HFFc6 (cell line): ENCODE measurements at places on chromosomes 2 and 18. TPM values are rescaled to one million over a fixed set of nuclear protein-coding genes. Genes with fewer than 3 reads are reported as not detected.

- H3K4me3 ChIP-seq = peak overlapping the region; percentile 68
- H3K4me1 ChIP-seq = peaks cover 73% of the 10 kb centered on the region
- DNase-seq = no peak
- H3K27me3 ChIP-seq = peaks cover 4% of the 10 kb centered on the region
- peak overlapping the region; percentile 74 for H3K27ac ChIP-seq
- peaks cover 57% of the 10 kb centered on the region for H3K36me3 ChIP-seq
These were observed 23.3 kb downstream of the KLF7 start for GRCh38 chr2:207142461-207142860.

DNA sequence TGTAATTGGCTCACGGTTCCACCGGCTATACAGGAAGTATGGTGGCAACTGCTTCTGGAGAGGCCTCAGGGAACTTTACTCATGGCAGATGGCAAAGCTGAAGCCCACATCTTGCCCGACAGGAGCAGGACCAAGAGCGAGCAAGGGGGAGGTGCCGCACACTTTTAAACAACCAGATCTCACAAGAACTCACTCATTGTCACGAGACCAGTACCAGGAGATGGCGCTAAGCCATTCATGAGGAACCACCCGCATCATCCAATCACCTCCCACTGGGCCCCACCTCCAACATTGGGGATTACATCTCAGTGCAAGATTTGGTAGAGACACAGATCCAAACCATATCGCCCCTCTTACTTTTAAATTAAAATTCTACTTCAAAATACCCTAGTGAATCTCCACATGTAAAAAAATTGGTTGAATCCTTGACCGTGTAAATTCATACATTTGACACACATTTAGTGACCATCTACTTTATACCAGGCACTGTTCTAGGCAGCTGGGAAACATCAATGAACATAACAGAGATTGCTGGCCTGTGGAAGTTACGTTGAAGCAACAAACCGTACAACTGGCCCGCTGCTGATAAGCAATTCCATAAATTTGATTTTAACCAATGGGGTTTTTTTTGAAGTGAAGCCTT lies 87.6 kb downstream of the ALPK2 start:
- peaks cover 14% of the 10 kb centered on the region for H3K27me3 ChIP-seq
- peak overlapping the region; percentile 93 for H3K27ac ChIP-seq
- H3K4me1 ChIP-seq = peaks cover 68% of the 10 kb centered on the region
- peaks cover 64% of the 10 kb centered on the region for H3K36me3 ChIP-seq

Gene ASPRV1
- not detected in 2 replicates for total RNA-seq

DNA sequence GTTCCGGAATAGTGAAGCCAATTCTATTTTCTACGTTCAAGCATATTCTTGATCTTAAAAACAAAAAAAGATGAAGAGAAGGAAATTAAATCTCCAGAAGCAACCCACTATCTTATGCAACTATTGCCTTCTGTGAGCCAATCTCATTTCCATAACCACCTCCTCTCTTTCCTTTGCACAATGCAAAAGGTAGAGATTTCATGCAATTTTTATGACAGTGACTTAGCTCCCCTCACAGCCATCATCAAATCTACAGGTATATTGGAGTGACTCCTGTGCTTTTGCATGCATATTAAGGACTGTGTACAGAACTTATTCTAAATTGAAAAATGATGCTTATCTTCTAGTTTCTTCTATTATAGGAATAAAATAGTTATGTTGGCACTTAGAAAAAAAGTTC lies 191.8 kb downstream of the DCC start:
- H3K4me3 ChIP-seq = no peak overlapping the region
- no peaks in the 10 kb centered on the region for H3K36me3 ChIP-seq
- no peaks in the 10 kb centered on the region for H3K27me3 ChIP-seq
- DNase-seq = no peak
- H3K27ac ChIP-seq = no peak overlapping the region
- no peaks in the 10 kb centered on the region for H3K4me1 ChIP-seq

- DNase-seq = peak; percentile 79
- H3K4me3 ChIP-seq = no peak overlapping the region; the same call in 1 of the 2 replicates
- peaks cover 21% of the 10 kb centered on the region for H3K4me1 ChIP-seq
- H3K36me3 ChIP-seq = no peaks in the 10 kb centered on the region
These were observed 42.0 kb downstream of the ZFP36L2 start for GRCh38 chr2:43184339-43184895.

DNA sequence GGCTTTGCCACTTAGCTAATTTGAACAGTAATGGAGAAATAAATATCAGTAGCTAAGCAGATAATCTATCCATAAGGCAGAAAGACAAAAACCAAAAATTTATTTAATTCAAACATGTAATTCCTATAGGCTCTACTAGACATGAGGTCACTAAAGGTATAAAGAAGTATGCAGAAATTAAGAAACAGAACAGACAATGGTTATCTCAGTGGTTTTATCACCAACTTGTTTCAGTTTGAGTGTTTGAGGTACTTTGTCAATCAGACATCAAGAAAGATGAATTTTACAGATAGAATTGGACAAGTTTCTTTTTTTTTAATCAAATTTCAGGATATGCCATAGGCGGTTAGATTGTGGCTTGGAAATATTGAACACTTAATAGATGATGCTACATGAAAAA lies 67.4 kb upstream of the ZEB2 start:
- no peak for DNase-seq
- H3K4me1 ChIP-seq = peaks cover 26% of the 10 kb centered on the region
- peaks cover 6% of the 10 kb centered on the region; the same call in 1 of the 2 replicates for H3K36me3 ChIP-seq
- H3K4me3 ChIP-seq = no peak overlapping the region
- H3K27ac ChIP-seq = no peak overlapping the region

GRCh38 chr2:75495862-75496261 lies 64.9 kb downstream of the EVA1A start:
- H3K27ac ChIP-seq = no peak overlapping the region
- no peak overlapping the region; the same call in 1 of the 2 replicates for H3K4me3 ChIP-seq
- H3K36me3 ChIP-seq = peaks cover 51% of the 10 kb centered on the region

- H3K4me3 ChIP-seq = peak overlapping the region; percentile 73
- DNase-seq = peak; percentile 42
- H3K27ac ChIP-seq = no peak overlapping the region
- H3K36me3 ChIP-seq = no peaks in the 10 kb centered on the region
These were observed 35.4 kb upstream of the EN1 start for GRCh38 chr2:118882693-118883336.

GRCh38 chr2:227880460-227880859 lies 9.0 kb downstream of the DAW1 start:
- H3K27ac ChIP-seq = no peak overlapping the region
- H3K27me3 ChIP-seq = peaks cover 2% of the 10 kb centered on the region
- DNase-seq = no peak
- no peak overlapping the region for H3K4me3 ChIP-seq
- H3K36me3 ChIP-seq = 0 out of 2 replicates have a peak, but pooled peaks cover 2% of the 10 kb centered on the region

DNA sequence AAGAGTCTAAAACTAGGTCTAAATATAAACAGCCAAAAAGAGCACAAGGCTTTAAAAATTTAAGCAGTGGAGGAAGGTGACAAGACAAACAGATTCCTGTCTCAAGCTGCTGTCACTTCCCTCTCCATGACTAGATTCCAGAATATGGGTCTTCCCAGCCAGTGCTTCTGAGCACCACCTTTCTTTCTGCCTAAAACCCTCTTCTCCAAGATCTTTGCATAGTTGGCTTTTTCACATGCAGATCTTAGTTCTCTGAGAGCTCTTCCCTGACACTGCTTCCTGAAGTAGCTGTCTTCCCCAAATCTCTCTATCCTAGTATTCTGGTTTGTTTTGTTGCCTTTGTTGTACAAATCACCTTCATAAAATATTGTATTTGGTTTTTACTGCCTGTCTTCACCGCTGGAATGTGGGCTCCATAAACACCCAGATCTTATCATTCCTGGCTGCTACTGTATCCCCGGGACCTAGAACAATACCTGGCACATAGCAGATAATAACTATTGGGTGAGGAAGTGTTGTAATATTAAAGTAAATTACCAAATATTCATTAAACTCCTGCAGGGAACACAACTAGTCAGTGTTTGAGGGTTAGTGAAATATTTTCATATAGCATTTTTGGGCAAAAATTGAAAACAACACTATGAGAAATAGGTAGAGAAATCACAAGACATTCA lies 150.2 kb downstream of the CCDC85A start:
- H3K4me1 ChIP-seq = peaks cover 27% of the 10 kb centered on the region
- no peak overlapping the region for H3K27ac ChIP-seq
- H3K36me3 ChIP-seq = no peaks in the 10 kb centered on the region
- H3K4me3 ChIP-seq = no peak overlapping the region

Gene PCARE
- not detected in 3 replicates for total RNA-seq

DNA sequence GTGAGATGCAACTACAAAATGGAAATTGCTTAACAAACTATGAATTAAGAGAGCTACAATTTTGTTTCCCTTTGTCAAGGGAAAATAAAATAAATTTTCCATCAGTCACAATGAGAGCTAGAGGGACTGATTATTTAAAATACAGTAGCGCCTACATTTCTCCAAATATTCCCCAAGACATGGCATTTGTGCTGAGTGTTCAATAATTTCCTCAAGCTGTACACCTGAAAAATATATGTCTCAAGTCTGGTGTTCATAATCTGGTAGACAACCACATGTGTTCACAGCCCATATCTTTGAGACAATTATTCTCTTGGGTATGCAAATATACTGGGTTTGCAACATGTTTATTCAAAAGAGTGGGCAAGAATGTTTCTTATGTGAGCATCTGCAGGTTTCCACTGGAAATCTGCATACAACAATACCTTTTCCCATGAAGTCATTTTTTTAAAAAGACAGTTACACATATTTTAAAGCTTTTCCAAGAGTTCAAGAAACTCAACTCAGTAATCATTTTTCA lies 240.1 kb upstream of the VRK2 start:
- no peaks in the 10 kb centered on the region for H3K36me3 ChIP-seq
- H3K27me3 ChIP-seq = peaks cover 4% of the 10 kb centered on the region
- DNase-seq = no peak
- no peak overlapping the region for H3K27ac ChIP-seq
- no peaks in the 10 kb centered on the region for H3K4me1 ChIP-seq

DNA sequence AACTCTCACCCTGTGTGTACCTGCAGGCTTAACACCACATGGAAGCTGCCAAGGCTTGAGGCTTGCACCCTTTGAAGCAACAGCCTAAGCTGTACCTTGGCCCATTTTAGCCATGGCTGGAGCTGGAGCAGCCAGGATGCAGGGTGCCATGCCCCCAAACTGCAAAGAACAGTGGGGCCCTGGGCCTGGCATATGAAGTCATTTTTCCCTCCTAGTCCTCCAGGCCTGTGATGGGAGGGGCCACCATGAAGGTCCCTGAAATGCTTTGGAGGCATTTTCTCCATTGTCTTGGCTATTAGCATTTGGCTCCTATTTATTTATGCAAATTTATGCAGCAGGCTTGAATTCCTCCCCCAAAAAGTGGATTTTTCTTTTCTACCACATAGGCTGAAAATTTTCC lies 238.4 kb downstream of the CDCA7 start:
- H3K36me3 ChIP-seq = peaks cover 16% of the 10 kb centered on the region
- peaks cover 23% of the 10 kb centered on the region for H3K27me3 ChIP-seq
- DNase-seq = no peak
- no peak overlapping the region for H3K4me3 ChIP-seq
- H3K27ac ChIP-seq = no peak overlapping the region
- H3K4me1 ChIP-seq = peaks cover 31% of the 10 kb centered on the region

Gene ALLC
- not detected in 3 replicates for total RNA-seq

Gene UGT1A1
- not detected in 2 replicates for total RNA-seq

GRCh38 chr2:23519334-23519651 lies 134.3 kb downstream of the KLHL29 start:
- H3K27me3 ChIP-seq = no peaks in the 10 kb centered on the region; the same call in 1 of the 2 replicates
- DNase-seq = no peak
- H3K36me3 ChIP-seq = no peaks in the 10 kb centered on the region
- peaks cover 10% of the 10 kb centered on the region for H3K4me1 ChIP-seq
- H3K27ac ChIP-seq = no peak overlapping the region

Gene CROCC2
- total RNA-seq = not detected in 2 replicates

- no peak overlapping the region for H3K27ac ChIP-seq
- no peaks in the 10 kb centered on the region for H3K4me1 ChIP-seq
- H3K36me3 ChIP-seq = no peaks in the 10 kb centered on the region
- no peaks in the 10 kb centered on the region; the same call in 1 of the 2 replicates for H3K27me3 ChIP-seq
- no peak overlapping the region for H3K4me3 ChIP-seq
These were observed 785.7 kb upstream of the GYPC start for GRCh38 chr2:125870264-125870663.

Gene VIT
- 6.2 and 9.2 TPM in 2 replicates for total RNA-seq

GRCh38 chr2:220276741-220277444 lies 649.5 kb downstream of the SLC4A3 start:
- DNase-seq = peak; percentile 64
- H3K4me1 ChIP-seq = peaks cover 91% of the 10 kb centered on the region
- no peaks in the 10 kb centered on the region for H3K36me3 ChIP-seq
- H3K27me3 ChIP-seq = no peaks in the 10 kb centered on the region
- H3K4me3 ChIP-seq = peak overlapping the region; percentile 49

- H3K36me3 ChIP-seq = no peaks in the 10 kb centered on the region
- H3K4me3 ChIP-seq = no peak overlapping the region
- peaks cover 51% of the 10 kb centered on the region for H3K27me3 ChIP-seq
- H3K4me1 ChIP-seq = peaks cover 17% of the 10 kb centered on the region
- no peak for DNase-seq
These were observed 186.4 kb downstream of the TFCP2L1 start for GRCh38 chr2:121098556-121098955.

DNA sequence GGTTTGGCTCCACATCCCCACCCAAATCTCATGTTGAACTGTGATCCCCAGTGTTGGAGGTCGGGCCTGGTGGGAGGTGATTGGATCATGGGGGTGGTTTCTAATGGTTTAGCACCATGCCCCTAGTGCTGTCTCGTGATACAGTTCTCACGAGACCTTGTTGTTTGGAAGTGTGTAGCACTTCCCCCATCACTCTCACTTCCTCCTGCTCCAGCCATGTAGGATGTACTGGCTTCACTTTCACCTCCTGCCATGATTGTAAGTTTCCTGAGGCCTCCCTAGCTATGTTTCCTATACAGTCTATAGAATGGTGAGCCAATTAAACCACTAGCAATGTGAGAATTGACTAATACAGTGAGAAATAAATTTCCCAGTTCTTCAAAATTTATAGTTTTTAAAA lies 325.9 kb downstream of the FSIP2 start:
- H3K4me3 ChIP-seq = no peak overlapping the region
- no peaks in the 10 kb centered on the region for H3K4me1 ChIP-seq
- H3K27ac ChIP-seq = no peak overlapping the region
- no peaks in the 10 kb centered on the region for H3K36me3 ChIP-seq
- H3K27me3 ChIP-seq = no peaks in the 10 kb centered on the region; the same call in 1 of the 2 replicates

Gene MEIS1
- 64.0 to 85.4 TPM (median 78.3 TPM) in 3 replicates for total RNA-seq

Gene CDK15
- 21.7 to 48.1 TPM (median 26.6 TPM) in 3 replicates for total RNA-seq
